ENCODE measurements at places on chromosomes 1 and 21. TPM values are rescaled to one million over a fixed set of nuclear protein-coding genes. Genes with fewer than 3 reads are reported as not detected.

GRCh38 chr1:242147096-242147976, 148.4 kb upstream of the MAP1LC3C start:
- no peak for DNase-seq

DNA sequence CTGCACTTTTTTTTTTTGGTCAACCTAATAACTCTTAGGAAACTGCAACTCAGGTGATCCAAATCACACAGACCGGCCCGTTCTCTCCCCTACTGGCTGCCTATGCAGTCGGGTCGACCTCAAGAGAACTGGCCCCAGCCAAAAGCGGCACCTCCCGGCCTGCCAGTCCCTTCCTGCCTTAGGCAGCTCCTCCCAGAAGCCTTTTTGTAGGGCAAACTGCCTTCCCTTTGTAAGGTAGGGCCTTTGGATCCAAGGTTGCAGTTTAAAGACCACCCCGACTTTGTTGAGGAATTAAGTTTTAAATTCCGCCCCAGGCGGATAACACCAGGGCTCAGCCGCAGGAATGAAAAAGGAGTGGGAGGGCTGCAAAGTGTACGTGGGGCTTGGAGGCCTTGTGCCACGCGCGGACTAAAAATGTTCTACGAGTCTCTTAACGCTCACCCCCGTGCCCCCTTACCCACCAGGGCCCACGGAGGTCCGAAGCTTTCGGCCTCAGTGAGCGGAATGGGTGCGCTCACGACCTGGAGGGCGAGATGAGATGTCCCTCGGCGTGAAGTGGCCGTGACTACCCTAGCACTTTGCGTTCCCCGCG, 642 bp upstream of the ST3GAL3 start:
- DNase-seq: no peak

The IFT25 gene
- 18.4 TPM for total RNA-seq

The MTMR11 gene
- 3.6 TPM for total RNA-seq

The CDCA8 gene
- 0.78 TPM for total RNA-seq

The MFN2 gene
- total RNA-seq: 44.8 TPM

All from naive thymus-derived CD4-positive, alpha-beta T cell (primary cell).